ENCODE measurements at places on chromosomes 7 and 10.

DNA sequence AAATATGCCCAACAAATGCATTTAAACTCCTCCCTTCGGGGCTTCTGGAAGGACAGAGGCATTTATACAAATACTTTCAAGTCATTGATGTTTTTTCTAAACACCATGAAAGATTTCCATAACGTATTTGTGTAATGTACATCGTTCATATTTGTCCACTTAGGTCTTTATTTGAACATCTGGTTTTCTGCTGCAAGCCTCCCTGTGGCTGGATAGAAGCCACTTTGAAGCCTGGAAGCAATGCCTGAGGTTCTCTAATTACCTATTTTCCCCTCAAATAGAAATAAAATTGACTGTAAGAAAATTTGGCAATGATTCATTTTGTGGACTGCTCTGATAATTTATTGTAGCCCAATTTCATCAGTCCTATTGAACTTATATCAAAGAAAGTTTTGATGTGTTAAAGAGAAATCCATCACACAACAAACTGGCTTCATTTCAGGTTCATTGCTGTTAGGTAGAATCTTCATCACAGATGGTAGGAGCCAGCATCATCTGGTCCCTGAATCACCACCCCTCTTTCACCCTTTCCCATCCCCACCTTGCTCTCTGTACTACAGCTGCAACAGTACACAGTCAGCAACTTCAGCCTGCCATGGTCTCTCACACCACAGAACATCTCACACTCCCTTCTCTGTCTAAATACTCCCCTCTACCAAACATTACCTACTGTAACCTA is 186.0 kb upstream of the MGMT start:
- DNase-seq = no peak

DNA sequence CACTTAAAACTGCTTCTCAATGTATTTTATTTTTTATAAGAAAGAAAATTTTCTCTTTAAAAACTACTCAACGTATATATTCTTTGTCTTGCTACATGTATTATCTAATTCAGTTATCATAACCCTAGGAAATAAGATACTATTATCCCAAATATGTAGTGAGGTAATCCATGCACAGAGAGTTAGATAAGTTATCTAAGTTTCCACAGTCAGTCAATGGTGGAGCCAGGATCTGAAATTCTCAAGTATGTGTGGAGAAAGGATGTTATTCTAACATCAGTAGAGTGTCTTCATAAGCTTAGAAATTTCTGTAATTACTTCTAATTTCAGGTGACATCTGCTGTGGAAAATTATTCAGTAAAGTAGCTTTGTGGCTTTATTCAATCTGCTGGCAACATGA is 239.9 kb downstream of the CSTF2T start:
- DNase-seq = no peak

- DNase-seq = no peak
Measured at GRCh38 chr7:11620406-11621253, 211.4 kb downstream of the THSD7A start.

- peak; percentile 4 for DNase-seq
Measured at GRCh38 chr7:23864973-23865372, 155.0 kb downstream of the STK31 start.

GRCh38 chr10:130800281-130800680 is 511.2 kb downstream of the TCERG1L start:
- no peak for DNase-seq

- DNase-seq = no peak
Measured at GRCh38 chr10:47283101-47283630, 16.8 kb upstream of the GDF10 start.

GRCh38 chr10:89241486-89242344 is 9.9 kb downstream of the LIPA start:
- DNase-seq = peak; percentile 15

DNA sequence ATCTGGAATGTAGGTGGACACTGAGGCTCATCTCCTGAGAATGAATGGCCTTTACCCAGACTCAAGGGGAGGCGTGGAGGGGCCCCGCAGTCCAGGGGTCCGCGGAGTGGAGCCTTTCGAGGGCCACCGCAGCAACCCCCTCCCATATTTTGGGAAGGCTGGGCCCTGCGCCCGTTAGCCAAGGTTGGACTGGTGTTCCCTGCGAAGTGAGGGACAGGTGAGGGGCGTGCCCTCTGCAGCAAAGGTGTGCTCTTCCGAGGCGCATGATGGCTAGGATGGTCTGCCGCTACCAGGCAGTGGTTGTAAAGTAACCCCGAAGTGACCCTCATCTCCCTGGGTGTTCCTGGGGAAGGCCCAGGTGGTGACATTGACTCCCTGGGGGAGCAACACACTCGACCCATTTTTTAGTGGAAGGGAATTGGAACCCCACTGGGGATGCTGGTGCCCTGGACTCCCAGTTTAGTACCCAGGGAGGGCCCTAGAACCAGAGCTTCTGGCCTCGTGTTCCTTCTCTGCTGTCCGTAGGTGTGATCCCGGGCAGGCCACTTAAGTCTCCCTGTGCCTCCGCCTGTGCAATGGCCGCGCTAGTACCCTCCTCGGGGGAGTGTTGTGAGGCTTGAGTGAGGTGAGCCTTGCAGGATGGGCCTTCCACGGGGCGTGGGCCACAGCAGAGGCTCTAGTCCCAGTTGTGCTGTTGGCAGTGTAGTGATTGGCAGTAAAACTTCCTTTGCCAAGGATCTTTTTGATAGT is 779 bp downstream of the FAM241B start:
- DNase-seq = no peak

DNA sequence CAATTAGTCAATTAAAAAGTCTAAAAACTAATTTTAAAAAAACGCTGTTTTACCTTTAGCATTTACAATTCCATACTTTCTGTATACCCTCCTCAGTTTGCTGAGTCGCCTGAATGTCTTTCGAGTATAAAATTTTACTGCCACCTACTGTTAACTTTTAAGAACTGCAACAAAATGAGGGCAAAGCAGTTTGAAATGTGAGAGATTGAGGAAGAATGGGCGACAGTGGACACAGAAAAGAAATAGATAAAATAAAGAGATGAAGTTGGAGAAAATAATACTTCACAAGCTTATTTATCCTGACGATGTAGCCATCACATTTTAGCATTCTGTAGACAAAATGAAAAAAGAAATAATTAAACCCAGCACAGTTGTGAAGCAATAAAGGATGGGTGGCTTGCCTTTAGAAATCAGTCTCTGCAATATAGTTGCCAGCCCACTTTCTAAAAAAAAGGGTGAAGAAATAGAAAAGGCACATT is 110.8 kb upstream of the PTN start:
- peak; percentile 62 for DNase-seq

DNA sequence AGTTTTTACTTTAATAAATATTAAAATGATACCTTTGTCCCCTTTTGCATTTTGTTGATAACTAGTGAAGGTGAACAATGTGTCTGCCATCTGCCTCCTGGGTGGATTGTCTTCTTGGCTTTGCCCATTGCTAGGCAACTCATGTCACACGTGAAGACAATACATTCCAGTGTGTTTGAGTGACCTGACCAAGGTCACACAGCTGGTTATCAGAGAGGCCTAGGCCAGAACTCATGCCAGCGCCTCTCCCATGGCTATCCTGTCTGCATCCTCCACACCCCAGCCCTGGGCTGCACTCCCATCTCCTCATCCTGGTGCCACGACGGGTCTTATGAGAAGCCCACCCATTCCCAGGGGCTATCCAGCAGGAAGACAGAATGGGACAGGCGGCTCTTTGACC is 108.7 kb downstream of the PLCE1 start:
- DNase-seq = no peak

DNA sequence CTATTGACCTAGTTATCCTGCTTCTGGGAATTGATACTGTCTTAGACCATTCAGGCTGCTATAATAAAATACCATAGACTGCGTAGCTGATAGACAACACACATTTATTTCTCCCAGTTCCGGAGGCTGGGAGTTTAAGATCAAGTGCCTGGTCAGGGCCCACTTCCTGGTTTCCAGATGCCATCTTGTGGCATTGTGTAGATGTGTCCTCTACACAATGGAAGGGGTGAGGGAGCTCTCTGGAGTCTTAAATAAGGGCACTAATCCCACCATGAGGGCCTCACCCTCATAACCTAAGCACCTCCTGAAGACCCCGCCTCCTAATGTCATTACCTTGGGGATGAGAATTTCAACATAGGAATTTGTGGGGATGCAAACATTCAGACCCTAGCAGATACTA is 62.4 kb downstream of the SLC35B4 start:
- peak; percentile 1 for DNase-seq

DNA sequence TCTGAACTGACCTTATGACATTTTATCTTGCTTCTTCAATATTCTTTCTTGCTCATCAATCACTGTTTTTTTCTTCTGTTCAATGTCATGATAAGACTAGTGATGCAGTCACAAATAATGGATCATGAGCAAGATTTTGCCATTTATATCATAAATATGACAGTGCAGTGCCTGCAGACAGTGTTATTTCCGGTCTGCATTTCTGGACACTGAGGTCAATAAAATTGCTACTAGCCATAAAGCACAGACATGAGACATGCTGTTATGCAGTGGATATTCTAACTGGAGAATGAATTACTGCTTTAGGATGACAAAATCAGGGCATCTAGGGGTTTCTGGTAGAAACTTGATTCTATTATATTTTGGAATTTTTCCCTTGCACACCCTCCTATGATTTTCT is 1509.7 kb upstream of the LRRTM3 start:
- no peak for DNase-seq

DNA sequence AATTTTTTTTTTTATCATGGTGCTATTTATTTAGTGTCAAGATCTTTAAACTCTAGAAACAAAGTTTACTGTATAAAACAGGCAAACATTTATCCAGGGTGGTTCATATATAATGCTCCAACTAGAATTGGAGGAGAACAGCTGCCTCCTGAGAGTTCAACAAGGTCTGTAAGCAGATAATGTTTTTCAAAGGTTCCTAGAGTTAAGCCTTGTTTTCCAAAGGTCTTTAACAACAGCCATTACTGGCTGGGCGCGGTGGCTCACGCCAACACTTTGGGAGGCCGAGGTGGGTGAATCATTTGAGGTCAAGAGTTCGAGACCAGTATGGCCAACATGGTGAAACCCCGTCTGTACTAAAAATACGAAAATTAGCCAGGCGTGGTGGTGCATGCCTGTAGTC is 316.7 kb downstream of the CCDC3 start:
- DNase-seq = no peak

- DNase-seq = no peak
Measured at GRCh38 chr10:101649525-101650085, 45.4 kb downstream of the FBXW4 start.

GRCh38 chr7:108314049-108314448 is 142.2 kb downstream of the NRCAM start:
- DNase-seq = no peak

DNA sequence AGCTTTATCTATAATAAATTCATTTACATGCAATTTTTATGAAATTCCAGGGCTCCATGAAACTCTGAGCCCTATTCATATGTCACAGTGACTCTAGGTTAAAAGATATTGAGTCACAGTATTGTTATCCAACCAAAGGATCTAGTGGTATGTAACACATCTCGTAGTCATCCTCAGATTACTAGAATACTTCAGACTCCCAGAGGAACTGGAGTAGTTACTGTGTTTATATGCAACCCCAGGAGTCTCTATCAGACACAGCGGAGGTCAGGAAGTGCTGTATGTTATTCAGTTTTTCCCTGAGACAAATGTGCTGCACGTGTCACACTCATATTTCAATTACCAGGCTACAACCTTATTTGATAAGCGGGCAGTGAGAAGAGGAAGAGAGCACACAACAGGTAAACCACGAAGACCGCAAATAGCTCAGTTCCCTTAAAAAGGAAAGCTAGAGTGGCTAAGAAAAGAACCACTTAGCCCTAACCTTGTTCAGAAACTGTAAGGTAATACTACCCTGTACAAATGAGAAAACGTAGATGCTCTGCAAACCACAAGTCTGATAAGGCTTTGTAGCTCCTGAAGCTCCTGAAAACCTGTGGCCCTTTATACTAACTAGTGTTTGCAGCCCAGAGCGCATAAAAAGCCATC is 114.0 kb upstream of the CNTNAP2 start:
- no peak for DNase-seq

- no peak for DNase-seq
Measured at GRCh38 chr10:29881336-29881771, 178.0 kb downstream of the JCAD start.

GRCh38 chr7:42886129-42886528 is 25.7 kb downstream of the C7orf25 start:
- DNase-seq = peak; percentile 41

DNA sequence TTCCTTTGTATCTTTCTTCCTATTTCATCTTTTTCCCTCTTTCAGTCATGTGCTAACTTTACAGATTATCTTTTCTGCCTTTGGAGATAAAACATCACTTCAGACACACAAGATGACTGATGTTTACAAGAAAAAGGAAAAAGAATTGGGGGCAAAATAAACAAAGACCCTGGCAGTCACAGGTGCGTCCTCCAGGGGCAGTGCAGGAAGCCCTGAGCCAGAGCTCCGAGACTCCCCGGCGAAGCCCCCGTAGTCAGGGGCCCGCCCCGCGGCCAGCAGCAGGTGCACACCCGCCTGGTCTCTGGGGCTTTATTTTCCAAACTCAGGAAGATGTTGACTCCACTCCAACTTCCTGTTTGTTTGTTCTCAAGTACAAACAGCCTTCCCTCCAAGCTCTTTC is 10.2 kb downstream of the STK32C start:
- DNase-seq = no peak

- no peak for DNase-seq
Measured at GRCh38 chr7:73881352-73882046, 20.5 kb downstream of the TMEM270 start.

DNA sequence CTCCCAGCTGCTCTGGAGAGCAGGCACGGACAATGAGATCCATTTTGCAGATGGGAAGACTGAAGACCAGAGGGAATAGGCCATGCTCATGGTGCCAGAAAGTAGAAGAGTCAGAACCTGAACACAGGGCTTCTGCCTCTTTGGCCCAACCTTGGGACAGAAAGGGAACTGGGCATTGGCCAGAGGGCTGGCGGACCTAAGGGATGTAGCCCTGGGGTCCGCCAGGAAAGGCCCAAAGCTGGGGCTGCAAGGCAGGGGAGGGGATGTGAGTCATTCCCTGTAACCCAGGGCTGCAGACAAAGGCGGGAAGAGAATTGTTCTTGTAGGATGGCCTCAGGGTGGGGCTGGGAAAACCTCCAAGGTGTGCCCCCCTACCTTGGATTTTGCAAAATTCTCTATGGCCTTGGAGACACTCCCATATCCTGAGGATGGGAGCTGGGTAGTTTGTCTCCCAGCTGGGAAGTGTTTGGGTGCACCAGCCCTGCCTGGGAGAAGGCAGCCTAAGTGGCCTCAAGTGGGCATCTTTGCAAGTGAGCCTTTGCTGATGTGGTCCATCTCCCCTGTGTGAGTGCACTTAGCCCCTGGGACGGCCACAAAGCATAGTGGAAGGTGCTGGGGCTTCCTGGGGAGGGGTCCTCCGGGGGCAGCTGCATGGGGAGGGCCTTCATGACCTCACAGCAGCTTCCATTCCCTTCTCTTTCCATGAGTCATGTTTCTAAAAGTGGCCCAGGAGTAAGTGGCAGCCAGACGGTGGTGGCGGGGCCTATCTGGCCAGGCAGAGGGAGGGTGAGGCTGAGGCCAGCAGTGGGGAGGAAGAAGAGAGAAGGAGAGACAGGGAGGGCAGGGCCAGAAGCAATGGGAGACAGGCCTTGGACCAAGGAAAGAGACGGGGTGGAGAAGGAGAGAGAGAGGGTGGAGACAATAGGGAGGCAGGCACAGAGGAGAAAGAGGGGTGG is 9.2 kb downstream of the AQP1 start:
- peak; percentile 36 for DNase-seq

All from OCI-M1 (cell line).